NCI-H524 treated with DMSO at 0.1 percent for 48 hours (cell line): ENCODE measurements at places on chromosomes 4 and X.

GRCh38 chrX:47927212-47927611, 76.6 kb downstream of the ZNF182 start:
- no peak for DNase-seq

DNA sequence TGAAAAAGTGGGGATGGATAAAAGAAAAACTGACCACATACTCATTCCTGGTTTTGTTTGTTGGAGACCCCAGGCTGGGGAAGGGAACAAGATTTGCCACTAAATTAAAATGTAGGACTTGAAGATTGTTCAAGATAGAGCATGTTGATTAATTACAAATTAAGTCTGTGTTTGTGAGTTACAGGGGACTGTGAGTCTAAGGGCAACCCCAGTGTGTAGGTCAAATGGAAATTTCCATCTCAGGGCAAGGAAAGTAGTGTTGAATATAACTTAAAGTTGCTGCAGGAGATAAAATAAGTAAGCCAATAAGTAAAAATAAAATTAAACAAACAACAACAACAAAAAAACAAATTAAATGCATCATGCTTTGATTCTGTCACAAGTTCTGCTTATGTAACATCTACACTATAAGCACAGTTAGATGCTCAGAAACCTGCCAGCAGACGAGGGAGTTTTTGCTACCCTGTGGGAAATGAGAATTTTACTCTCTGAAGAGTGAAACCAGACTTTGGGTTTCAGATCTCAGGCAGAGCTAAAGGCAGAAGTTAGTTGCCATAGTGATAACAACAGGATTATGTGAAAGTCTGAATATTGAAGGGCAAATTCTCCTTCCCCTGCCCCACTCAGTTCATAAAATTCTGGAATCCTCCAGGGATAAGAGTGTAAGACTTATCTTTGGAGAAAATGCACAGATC, 352.3 kb downstream of the GRXCR1 start:
- DNase-seq, result no peak

DNA sequence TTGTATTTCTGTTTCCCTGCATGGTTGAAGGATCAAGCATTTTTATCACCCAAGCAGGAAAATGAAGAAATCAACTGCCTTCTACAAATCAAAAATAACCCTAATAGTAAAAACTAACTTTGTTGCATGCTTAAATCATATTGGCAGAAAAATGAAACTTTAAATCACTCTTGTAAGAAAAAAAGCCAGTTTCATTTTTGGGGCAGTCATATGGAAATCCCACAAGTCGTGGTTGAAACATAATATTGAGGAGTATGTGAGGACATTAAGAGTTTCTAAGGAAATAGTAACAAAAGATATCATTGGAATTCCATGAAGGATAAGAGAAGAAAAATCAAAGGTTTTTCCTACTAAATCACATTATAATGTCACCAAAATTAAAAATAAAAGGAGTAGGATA, 8.4 kb downstream of the TEC start:
- DNase-seq, result no peak

GRCh38 chr4:110540581-110540980, 64.6 kb downstream of the ENPEP start:
- DNase-seq, result no peak

DNA sequence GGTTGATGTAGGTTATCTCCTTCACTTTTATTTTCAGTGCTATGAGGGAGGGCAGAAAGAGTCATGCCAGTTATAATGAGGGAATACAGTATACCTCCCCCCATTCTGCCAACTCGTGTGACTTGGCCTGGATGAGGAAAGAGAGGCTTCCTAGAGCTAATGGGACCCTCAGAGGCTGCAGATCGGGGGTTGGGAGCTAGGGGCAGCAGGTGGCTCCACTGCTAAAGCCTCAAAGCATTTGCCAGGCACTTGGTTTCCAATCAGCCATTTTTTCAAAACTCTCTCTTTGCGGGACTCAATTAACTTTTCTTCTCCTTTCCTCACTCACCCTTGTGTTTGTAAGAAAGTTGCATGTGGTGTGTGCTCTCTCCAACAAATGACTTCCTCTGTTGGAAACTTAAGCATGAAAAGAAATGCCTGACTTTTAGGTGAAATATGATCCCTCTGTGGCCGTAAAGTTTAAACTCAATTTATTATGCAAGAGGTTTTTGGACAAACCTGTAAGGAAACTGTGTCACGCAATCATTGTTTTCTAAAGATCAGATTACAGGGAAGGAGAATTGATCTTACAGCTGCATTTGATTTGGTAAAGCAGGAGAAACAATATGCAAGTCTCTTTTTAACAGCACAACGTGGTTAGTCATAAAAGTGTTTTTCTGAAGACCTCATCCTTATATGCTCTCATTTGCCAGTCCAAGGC, 7.0 kb downstream of the SFRP2 start:
- DNase-seq, result no peak

DNA sequence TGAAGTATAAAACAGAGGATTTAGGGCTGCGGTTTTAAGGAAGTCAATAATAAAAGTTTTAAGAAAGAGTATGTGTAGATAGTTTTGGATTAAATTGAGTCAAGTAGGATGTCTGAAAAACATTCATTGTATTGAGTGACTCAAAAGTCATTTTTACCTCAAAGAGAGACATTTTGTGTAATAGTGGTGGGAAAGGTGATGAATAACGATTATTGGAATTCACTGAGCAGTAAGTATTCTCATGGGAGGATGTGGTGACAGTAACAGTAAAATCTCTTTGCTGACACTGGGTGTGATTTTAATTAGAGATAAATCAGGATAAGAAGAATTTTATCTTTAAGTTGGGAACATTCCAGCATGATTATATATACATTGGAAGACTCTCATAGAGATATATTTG, 233.6 kb downstream of the PDHA2 start:
- no peak for DNase-seq

DNA sequence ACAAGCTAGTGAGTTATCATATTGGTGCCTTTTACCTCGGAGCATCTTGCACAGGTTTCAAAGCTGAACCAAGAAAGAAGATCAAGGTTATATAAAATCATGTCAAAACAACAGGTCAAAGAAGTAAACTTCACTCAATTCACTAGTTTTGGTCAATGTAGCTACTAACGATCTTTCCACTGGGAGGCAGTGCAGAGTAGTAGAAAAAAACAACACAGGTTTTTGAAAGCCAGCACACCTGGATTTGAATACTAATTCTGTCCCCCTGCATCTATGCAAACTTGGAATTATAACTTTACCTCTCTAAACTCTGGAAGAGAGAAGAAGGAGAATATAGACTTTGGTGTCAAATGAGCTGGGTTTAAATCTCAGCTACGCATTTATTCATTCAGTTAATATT, 266.1 kb downstream of the GRIA3 start:
- no peak for DNase-seq

DNA sequence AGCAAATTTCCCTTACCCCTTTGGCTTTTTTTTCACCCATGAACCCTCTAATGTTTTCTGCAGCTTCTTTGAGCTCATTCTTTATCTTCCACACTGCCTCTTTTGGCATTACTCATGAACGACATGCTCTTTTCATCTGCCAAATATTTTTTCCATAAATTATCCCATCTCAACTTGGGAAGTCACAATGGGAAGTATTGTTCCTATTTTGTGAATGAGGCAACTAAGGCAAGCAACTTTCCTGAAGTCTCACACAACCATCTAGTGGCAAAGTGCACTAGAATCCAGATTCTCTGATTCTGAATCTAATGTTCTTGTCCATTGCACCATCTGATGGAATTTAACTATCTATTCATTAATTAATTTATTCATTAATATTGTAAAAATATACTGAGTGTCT, 625 bp downstream of the RTL9 start:
- DNase-seq, result no peak

GRCh38 chrX:20361081-20361889, 94.6 kb upstream of the RPS6KA3 start:
- no peak for DNase-seq

DNA sequence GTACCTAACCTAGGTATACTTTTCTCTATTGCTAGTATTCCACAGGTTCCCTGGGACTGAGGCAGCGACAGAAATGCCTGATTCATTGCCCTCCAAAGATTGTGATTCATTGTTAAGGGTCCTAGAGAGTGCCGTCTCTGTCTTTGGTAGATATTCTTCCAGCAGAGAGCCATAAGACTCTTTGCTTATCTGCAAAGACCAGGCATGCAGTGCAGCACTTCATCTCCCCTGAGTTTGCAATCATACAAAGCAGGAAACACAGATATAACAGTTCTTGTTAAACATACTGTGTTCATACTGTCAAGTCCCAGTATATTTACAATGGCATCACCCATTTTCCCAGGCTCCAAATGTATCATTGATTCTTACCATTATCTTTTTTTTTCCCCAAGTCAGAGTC, 47.7 kb downstream of the KLF8 start:
- no peak for DNase-seq
